C1 segment of cervical spinal cord (tissue), 14 donors: ENCODE measurements at places on chromosomes 5 and 9.
A peak's percentile ranks its signal among the peaks of the same experiment; 100 is the strongest.

- no peak for DNase-seq
Measured at GRCh38 chr5:1728846-1729245, 70.8 kb downstream of the MRPL36 start.

GRCh38 chr9:14400658-14400995 lies 86.7 kb upstream of the NFIB start:
- DNase-seq, result peak; percentile 49

DNA sequence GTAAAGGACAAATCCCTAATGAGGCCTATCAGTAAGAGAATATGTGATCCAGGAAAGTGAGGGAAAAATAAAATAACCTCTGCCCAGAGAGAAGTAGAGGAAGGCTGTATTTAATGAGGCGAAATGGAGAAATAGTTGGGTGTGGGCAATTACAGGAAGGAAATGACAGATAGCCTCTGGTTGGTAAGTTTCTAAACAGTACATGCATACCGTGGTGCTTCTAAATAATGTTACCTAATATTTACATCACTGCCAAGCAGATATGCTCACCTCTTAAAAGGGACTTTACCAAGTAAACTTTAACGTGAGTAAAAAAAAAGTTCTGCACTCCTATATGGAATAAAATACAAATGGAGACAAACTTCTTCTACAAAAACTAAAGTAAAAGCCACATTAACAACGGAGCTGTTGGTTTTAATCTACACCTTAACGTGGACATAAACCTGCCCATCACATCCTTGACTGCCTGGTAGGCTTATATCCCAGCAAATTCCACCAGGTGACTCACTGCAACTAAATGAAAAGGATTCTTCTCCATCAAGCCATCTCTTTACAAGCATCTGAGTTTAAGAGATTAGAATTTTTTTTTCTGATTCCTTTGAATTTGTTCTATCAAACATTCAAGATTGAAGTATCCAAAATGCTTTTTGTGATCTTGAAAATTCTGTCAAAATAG lies 12.4 kb downstream of the NFIL3 start:
- DNase-seq, result no peak

DNA sequence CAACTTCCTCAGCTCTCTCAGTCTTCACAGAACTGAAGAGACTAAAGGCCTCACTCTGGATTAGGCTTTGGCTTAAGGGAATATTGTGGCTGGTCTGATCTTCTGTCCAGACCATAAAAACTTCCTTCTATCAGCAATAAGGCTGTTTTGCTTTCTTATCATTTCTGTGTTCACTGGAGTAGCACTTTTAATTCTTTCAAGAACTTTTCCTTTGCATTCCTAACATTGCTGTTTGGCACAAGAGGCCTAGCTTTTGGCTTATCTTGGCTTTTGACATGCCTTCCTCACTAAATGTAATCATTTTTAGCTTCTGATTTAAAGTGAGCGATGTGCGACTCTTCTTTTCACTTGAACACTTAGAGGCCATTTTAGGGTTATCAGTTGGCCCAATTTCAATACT lies 88.7 kb upstream of the ACOT12 start:
- no peak for DNase-seq

GRCh38 chr9:136725612-136726011 lies 13.2 kb downstream of the DIPK1B start:
- DNase-seq, result no peak

GRCh38 chr5:151123897-151124751 lies 33.5 kb downstream of the ANXA6 start:
- DNase-seq, result no peak

DNA sequence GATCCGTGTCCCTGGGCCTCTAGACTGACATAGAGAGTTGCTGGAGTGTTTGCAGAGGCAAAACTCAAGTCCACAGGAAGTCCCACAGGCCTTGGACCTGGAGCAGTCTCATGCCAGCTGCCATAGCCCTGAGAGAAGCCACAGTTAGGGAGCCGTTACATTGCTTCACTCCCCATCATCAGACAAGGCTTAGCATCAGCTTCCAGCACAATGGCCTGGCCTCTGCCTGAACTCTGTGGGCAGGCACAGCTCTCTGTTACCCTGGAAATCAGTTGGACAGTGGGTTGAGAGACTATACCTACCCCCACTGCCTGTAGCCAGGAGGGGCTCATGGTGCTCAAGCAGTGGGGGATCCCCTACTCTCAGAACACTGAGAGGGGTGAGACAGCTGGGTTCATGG lies 16.2 kb upstream of the C9orf72 start:
- DNase-seq, result no peak
